Stimulated activated CD4-positive, alpha-beta T cell treated with anti-CD3 and anti-CD28 coated beads, TNF-alpha, amount 100 ng/mL, for 48 hours (primary cell): ENCODE measurements at places on chromosomes 2 and 18.

- DNase-seq = no peak
Observed at GRCh38 chr2:7052404-7052803, 135.2 kb downstream of the RNF144A start.

GRCh38 chr2:18117592-18117991 is 239.1 kb downstream of the KCNS3 start:
- no peak for DNase-seq

- DNase-seq = no peak
Observed at GRCh38 chr2:39033980-39034379, 86.9 kb downstream of the SOS1 start.

DNA sequence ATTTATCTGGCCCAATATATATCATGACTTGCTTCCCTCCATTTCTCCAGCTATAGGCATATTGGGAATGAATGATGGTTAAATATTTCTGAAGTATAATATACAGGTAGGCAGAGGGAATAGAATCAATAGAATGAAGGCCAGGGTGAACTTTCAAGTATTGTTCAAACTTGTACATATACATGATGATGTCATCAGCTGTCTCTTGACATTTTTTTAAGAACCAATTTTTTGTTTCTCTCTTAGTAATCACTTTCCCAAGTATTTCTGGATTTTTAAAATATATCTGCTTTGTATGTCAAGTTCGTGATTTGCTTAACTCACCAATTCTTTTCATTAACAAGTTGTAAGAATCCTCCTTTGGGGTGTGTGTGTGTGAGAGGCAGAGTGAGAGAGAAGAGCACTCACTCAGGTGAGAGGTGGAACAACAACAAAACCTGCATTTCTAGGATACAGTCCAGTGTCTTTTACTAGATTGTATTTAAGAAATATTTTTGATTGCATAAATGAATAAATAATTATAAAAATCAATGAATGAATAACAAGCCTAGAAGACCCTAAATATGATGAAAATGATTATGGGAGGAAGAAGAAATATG is 1239.1 kb downstream of the LRP1B start:
- DNase-seq = no peak

DNA sequence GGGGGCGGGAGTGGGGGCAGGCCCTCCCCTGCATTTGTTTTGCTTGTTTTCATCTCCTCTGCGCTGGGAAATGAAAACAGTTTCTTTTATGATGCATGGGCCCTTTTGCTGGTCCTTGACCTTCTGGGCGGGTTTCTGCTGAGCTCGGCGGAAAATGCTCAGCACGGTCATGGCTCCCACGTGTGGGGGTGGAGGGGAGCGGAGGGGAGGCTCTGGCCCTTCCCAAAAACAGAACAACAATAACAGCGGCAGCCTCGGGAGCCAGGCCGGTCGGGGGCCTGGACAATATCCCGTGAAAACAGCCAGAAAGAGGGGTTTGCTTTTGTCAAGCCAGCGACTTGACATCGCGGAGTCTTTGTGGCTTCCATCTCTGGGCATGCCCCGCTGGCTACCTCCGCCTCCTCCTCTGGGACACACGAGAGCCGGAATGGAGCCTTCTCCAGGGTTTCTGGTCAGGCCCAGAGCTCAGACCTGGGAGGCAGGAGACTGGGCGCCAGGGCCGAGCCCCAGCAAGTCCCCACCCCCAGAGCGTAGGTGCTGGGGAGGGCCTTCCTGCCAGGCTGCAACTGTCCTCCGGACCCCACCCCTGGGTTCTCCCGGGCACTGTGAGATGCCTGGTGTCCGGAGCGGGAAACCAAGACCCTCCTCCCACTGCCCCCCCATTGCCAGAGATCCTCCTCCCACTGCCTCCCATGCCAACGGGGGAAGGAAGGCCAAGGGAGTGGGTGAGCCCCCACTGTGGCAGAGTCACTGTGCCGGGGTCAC is 35.9 kb upstream of the SNED1 start:
- no peak for DNase-seq

GRCh38 chr18:59005262-59005661 is 134.4 kb upstream of the SEC11C start:
- DNase-seq = no peak

- no peak for DNase-seq
Observed at GRCh38 chr2:212032032-212032431, 506.6 kb downstream of the ERBB4 start.

- no peak for DNase-seq
Observed at GRCh38 chr18:57913686-57914085, 110.6 kb upstream of the ATP8B1 start.
